ENCODE measurements at places on chromosomes 11 and 22. TPM values are rescaled to one million over a fixed set of nuclear protein-coding genes. Genes with fewer than 3 reads are reported as not detected.

Gene HEPN1
- total RNA-seq: not detected

Gene PKP3
- 0.50 TPM for total RNA-seq

Gene PARVA
- total RNA-seq: 0.06 TPM

Gene LINC01488
- not detected for total RNA-seq
